ENCODE measurements at places on chromosomes 11 and 22.

DNA sequence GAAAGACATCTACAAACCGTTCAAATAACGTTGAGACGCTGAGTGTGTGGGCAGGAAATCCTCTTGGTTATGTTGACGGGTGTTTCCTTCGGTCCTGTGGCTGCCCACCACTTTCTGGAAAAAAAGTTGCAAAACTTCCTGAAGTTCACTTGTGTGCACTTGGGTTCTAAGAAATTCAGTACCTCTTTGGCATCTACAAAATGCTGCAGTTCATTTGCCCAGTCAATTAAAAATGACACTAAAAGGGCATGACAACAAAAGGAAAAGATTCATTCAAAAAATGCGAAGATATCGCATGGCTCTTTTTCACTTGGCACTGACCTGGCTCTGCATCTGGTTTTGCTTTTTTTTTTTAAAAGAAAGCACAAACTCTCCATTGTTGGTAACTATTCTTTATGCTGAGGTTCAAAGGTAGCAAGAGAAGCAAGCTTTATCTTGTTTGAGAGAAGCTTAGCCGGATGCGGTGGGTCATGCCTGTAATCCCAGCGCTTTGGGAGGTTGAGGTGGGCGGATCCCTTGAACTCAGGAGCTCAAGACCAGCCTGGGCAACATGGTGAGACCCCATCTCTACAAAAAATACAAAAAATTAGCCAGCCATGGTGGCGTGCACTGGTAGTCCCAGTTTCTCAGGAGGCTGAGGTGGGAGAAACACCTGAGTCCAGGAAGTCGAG is 10.6 kb upstream of the XBP1 start:
- peak; percentile 65 for DNase-seq

- peak; percentile 15 for DNase-seq
These were observed 88.1 kb downstream of the MAML2 start for GRCh38 chr11:96254854-96255253.

GRCh38 chr22:29079218-29079901 is 6.5 kb downstream of the KREMEN1 start:
- DNase-seq = no peak

GRCh38 chr11:34839969-34840368 is 76.2 kb downstream of the APIP start:
- DNase-seq = no peak

GRCh38 chr22:19535001-19535400 is 10.8 kb upstream of the CLDN5 start:
- DNase-seq = no peak

GRCh38 chr22:37335806-37336199 is 53.5 kb downstream of the CYTH4 start:
- no peak for DNase-seq

- DNase-seq = peak; percentile 24
These were observed 969 bp downstream of the CCDC117 start for GRCh38 chr22:28773461-28773867.

GRCh38 chr11:106070606-106071005 is 6.5 kb downstream of the KBTBD3 start:
- DNase-seq = no peak

DNA sequence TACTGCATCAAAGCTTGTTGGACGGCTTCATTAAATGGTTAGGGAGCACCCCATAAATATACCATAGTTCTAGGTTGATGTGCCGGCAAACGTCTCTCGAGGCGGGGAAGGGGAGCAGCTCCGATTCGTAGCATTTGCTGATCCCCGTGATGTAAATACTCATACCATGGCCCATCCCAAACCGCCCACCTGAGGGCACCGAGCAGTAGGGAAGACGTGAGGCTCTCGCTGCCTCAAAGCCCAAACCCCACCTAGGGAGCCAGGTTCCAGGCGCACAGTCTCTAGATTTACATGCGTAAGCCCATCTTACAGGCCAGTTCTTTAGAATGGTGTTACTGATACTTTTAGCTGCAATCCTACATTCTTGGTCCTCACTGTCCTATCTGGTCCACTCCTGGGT is 124.0 kb downstream of the FEZ1 start:
- no peak for DNase-seq

DNA sequence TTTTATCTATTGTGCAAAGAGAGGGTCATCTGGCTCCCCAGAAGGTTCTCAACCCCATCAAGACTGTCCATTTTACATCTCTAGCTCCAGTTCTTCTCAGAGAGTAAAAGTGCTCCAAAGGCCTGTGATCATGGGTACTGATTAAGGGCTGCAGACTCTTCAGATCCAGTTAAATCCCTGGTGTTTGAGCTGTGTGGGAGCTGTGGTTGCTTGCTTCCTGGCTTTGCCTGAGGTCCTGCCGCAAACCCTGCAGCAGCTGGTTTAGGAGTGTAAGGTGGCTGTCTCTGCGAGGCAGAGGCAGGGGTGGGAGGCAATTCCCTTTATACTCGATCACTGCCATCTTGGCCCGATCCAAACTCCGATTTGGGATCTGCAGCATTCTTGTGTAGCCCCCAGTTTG is 1.2 kb downstream of the MRPL17 start:
- no peak for DNase-seq

DNA sequence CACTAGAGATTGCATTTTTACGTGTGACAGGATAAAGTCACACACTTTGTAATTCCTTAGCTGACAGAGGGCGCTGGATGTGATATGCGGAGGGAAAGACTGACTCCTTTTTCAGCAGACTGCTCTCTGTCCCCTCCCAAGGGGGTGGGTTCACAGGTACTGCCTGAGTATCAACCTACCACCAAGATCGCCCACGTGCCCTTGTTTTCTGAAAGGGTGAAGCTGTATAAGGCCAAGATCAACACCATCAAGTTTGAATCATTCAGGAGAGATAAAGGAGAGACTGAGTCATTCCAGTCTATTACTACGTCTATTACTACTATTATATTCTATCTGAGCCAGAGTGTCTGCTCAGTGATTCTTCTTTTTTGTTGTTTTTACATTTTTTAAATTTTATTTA is 30.7 kb downstream of the BUD13 start:
- no peak for DNase-seq

- no peak for DNase-seq
These were observed 873.7 kb upstream of the FAT3 start for GRCh38 chr11:91350931-91351330.

GRCh38 chr22:36455571-36456463 is 25.6 kb downstream of the TXN2 start:
- DNase-seq = no peak

DNA sequence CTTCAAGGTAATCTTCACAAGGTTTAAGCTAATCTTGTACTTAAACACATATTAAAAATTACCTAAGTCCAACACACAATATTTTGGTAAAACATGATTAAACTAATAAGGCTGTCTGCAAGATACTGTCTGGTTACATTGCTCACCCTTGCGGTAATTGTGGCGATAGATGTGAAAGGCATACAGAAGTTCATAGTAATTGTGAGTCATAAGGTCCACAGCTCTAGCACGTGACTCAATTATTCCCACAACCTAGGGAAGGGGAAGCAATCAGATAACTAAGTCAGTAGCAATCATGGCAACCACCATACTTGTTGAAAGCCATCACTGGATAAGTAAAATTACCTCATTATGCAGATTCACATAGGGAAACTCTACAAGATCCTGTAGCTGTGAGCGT is 30.5 kb upstream of the FNBP4 start:
- no peak for DNase-seq

GRCh38 chr11:113174882-113175281 is 139.5 kb upstream of the TTC12 start:
- DNase-seq = no peak

GRCh38 chr11:20597154-20597679 is 2.2 kb upstream of the SLC6A5 start:
- DNase-seq = no peak

DNA sequence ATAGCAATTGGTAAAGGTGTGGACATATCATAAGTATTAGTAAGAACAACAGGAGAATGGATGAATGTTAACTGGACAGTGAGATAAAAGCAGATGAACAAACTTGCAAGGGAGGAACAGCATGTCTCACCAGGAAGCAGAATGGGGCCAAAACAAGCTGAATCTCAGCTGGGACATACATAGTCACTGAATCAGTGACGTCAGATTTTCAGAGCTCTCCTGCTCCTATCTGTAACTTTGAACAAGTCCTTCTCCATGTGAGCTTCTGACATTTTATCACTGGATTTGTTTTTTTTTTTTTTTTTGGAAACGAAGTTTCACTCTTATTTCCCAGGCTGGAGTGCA is 118.7 kb downstream of the BBOX1 start:
- DNase-seq = no peak

- no peak for DNase-seq
These were observed 1564.8 kb upstream of the TENM4 start for GRCh38 chr11:81005595-81005994.

GRCh38 chr22:50046019-50046415 is 12.1 kb downstream of the TTLL8 start:
- DNase-seq = no peak

DNA sequence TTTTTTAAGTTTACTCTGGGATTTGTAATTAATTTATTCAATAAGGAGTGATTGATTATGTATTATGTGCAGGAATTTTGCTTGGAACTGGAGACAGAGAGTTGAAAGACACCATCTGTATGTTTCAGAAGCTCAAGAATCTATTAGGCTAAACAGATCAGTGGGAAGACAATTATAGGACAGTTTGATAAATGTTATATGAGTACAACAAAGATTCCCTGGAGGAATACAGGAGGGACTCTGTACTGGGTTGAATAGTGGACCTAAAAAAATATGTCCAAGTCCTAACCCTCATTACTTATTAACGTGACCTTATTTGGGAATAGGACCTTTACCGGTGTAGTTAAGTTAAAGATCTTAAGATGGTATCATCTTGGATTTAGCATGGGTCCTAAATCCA is 681.2 kb downstream of the NELL1 start:
- no peak for DNase-seq

- no peak for DNase-seq
These were observed 4.4 kb downstream of the BIK start for GRCh38 chr22:43114958-43115357.

DNA sequence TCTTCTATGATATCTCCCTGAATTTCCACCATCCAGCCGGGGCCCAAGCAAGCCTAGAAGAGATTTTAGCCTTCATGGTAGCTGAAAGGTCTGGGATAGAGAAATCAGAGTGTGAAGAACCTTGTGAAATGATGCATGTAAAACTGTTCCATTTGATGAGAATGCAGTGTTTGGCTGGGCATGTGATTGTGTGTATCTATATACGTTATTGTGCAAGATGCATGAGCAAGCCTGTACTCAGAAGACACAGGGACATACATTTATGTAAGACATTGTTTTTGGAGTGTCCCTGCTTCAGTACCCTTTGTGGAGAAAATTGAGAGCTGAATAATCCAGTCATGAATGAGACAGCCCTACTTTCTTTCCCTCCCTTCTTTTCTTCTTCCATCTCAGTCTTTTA is 15.2 kb upstream of the OR52K2 start:
- DNase-seq = no peak

- DNase-seq = peak; percentile 42
These were observed 30.8 kb upstream of the LRRC10B start for GRCh38 chr11:61477727-61478148.

GRCh38 chr22:20618488-20618887 is 111.1 kb downstream of the MED15 start:
- no peak for DNase-seq

Data from CD4-positive, alpha-beta T cell treated with Interleukin-4 for 1 hour (primary cell).